ENCODE measurements at places on chromosomes 11 and 22.

DNA sequence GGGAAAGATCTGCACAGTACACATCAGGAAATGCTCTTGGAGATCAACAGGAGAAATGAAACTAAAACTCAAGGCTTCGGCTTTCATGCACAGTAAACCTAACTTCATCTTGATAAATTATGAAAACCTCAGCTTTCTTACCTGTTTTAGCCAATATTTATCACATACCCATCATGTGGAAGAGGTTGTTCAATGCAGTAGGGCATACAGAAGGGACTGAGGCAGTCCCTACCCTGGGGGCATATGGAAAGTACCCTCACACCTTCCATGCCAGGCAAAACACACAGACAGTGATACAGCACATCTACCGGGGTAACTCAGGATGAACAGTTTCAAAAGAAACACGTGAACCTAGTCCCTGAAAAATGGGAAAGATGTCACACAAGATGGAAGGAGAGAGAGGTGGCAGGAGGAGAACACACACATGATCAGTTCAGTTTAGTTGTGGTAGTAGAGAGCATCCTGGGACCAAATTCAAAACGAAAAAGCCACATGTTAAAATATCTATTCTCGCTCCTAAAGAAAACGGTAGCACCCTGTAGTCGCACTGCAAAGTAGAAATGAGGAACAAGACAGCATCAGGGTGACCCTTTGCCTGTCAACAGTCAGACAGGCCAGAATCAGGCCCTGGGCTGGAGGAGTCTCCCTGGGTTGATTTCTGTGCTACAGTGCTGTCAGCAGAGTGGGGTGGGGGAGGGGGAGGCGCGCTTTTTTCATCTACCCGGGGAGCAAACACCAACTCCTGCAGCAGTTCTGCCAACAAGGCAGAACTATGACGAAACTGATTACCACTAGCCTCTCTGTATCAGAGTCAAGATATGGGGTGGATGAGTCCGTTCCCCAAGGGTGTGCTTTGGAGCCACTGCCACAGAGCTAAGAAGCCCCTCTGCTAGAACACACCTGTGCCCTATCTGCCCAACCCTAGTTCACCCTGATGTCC lies 1.3 kb downstream of the HIRA start:
- DNase-seq, result no peak

- no peak for DNase-seq
Measured at GRCh38 chr22:42961810-42962209, 53.1 kb downstream of the PACSIN2 start.

GRCh38 chr22:50418624-50419023 lies 56.2 kb downstream of the SBF1 start:
- DNase-seq, result no peak

DNA sequence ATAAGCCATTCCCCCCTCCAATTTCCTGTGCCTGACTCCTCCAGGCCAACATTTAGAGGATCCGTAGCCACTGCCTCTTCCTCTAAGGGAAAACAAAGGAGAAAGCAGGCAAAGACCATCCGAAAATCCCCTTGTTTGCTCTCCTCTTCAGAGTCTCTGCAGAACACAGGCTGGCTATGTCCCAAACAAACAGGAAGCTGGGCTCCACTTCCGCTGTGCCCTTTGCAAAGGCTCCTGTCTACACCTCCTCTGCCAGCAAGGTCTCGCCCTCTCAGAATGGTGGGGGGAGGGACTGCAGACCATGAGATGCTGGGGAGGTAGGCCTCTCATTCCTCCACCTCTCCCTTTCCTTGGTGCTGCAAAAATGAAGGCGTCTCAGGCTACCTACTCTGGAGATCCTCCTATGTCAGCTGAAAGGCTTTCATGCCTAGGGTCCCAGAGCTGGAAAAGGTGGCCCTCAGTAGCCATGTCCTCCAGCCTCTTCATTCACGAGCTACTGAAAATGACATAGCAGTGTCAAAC lies 596.2 kb downstream of the BUD13 start:
- no peak for DNase-seq

DNA sequence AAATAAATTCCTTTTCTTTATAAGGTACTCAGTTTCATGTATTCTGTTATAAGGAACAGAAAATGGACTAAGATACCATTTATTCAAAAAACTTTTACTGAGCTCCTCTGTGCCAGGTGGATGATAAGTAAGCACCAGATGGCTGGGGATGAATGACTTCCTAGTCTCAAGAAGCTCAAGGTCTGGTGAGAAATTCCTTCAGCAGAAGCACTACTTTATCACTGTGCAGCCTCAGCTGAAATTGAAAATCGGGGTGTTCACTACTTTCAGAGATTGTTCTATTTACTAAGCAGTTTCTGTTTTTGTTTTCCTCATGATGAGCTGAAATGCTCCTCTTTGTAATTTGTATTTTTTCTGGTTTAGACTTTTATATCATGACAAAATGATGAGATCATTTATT lies 7.8 kb downstream of the LDHAL6A start:
- no peak for DNase-seq

GRCh38 chr22:27205492-27206373 lies 548.3 kb downstream of the MIAT start:
- no peak for DNase-seq

DNA sequence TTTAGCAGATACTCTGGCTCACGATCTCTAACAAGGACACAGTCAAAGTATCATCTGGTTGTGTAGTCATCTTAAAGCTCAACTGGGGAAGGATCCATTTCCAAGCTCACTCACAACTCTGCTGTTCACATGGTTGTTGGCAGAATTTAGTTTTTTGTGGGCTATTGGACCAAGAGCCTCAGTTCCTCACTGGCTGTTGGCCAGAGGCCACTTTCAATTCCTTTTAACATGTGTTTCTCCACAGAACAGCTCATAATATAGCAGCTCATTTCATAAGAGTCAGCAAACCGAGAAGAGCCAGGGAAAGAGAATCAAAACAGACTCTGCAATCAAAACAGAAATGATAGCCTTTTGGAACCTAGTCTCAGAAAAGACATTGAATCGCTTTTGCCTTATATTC lies 22.6 kb downstream of the IZUMO1R start:
- DNase-seq, result no peak

DNA sequence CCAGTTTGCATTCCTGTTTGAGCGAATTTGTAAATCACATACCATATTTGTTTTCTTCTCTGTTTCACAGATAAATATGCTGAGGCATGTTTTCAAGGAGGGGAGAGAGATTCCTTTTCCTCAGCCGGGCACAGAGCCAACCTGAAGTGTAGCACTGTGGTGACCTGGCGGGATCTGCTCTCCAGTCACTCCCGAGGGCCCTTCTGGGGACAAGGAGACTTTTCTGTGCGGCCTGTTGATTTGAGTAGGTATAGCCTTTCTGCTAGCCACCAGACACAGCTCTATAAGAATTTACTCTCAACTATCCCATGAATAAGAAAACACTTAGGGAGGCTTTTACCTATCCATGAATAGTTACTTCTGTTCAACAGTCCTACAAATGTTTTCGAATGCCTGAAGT lies 63.5 kb upstream of the FDX1 start:
- no peak for DNase-seq

- no peak for DNase-seq
Measured at GRCh38 chr11:16775614-16776283, 37.3 kb downstream of the C11orf58 start.

DNA sequence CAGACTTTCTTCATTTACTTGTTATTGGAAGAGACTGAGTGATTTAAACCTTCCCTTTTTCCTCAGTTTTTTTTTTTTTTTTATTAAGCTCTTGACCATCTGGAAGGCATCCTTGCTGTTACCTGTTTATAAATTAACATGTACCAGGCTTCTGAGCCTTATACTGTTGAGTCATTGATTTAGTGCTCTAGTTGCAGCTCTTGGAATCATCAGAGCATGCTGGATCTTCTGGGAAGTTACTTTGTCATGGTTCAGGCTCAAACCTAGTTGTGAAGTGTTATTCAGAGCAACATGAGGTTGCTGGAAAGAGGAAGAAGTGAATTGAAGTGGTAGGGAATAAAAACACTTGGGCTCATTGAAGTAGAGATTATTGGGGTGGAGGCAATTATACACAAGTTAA lies 6.3 kb downstream of the ZDHHC5 start:
- DNase-seq, result no peak

- no peak for DNase-seq
Measured at GRCh38 chr22:33124471-33124870, 66.3 kb upstream of the SYN3 start.

DNA sequence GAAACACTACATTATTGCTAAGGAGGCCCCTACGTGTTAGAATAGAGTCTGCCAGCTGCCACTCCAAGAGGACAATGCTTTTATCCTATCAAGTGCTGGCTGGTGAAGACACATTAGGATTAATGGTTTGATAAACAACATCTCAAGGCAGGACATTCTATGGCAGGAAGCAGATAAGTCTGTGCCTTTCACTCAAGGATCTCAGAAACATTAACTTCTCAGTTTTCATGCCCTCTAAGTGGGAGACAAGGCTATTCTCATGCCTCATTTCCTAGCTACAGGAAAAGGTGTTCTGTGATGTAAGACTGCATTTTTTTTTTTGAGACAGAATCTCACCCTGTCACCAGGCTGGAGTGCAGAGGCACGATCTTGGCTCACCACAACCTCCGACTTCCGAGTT lies 23.5 kb upstream of the TIMP3 start:
- no peak for DNase-seq

GRCh38 chr11:14374922-14375830 lies 16.2 kb upstream of the RRAS2 start:
- no peak for DNase-seq

GRCh38 chr11:129703846-129704245 lies 111.8 kb upstream of the TMEM45B start:
- DNase-seq, result no peak

DNA sequence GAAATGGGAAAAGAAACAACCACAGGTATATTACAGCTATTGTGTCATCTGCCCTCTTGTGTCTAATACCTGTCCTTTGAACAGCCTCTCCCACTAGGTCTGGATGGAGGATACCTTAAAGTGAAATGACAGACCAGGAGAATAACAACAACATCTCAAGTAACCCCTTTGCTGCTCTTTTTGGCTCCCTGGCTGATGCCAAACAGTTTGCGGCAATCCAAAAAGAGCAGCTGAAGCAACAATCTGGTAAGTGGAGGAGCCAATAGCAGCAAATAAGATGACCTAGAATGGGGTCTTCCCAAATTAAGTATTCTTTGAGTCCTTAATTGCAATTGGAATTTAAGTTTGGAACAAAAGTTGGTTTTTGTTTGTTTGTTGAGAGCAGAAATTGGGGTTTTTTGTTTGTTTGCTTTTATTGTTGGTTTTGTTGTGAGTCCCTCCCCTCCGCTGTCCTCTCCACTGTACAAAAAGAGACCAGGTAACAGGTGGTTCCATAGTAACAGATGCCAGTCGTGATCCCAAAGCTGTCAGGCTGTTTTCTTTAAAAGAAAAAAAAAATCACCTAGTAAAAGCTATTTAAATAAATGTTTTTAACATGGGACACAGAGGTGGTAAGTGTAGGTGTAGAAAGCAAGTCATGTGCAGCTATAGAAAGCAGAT lies 5.7 kb downstream of the UBE4A start:
- DNase-seq, result no peak

DNA sequence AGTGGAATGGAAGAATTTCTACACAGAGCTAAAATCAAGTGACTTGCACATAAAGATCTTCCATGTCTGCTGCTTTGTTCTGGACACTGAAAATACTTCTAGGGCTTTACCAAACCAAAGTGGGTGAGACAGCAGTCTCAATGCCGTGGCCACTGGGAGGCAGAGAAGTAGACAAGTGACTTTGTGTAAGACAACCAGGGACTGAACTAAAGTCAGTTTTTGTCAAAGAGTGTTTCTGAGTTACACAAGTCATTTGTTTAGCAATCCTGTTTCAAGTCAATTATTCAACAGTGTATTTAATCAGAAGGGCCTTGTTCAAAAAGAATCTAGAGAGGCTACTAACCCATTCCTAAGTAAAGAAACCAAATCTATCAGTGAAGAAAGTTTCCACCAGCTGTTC lies 46.6 kb downstream of the TCP11L1 start:
- no peak for DNase-seq

DNA sequence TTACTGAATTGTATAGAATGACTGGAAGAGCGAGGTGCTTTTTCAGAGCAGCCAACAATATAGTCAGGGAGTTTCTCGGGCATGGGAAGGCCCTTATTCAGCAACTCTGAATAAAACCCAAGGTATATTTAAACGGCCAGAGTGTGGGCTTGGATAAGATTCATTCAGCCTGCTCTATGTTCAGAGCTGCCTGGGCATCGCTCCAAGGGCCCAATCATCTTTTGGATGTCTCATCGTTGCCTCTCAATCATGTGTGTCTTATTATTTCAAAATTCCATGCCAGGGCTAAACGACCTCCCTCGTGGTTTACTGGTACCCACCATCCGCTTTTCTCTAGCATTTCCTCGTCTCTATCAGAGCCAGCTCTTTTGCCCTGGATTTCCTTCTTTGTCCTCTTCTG lies 19.5 kb upstream of the NTM start:
- DNase-seq, result no peak

GRCh38 chr11:70688142-70688541 lies 289.8 kb downstream of the CTTN start:
- no peak for DNase-seq

- DNase-seq, result peak; percentile 64
Measured at GRCh38 chr11:6353367-6353987, 33.2 kb upstream of the CAVIN3 start.

DNA sequence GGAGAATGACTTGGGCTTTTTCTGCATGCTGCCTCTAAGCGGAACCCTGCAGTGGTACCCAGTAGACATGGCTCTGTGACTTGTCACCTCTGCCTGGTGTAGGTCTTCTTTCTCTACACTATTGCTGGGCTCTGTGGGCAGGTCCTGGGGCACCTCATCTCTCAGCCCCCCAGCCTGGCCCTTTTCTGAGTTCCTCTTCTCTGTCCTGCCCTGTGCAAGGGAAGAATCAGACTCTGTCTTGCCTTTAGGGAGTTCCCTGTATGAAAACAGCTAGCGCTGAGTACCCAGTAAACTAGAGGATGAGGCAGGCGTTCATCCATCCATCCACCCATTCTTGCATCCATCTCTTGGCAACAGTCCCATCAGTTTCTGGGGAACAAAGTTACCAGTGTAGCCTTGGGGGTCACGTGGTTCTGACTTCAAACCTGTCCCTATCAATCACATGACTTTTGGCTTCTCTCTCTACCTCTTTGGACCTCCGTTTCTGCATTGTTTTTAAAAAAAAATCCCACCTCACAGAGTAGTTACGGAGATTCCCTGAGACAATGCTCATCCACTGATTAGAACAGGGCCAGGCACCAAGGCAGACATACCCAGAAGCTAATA lies 86.4 kb upstream of the WNT11 start:
- DNase-seq, result no peak

GRCh38 chr11:1772270-1773130 lies 8.8 kb upstream of the CTSD start:
- no peak for DNase-seq

- no peak for DNase-seq
Measured at GRCh38 chr11:121553389-121553788, 100.6 kb upstream of the SORL1-AS1 start.

- DNase-seq, result no peak
Measured at GRCh38 chr22:25806579-25806978, 64.6 kb downstream of the MYO18B start.

DNA sequence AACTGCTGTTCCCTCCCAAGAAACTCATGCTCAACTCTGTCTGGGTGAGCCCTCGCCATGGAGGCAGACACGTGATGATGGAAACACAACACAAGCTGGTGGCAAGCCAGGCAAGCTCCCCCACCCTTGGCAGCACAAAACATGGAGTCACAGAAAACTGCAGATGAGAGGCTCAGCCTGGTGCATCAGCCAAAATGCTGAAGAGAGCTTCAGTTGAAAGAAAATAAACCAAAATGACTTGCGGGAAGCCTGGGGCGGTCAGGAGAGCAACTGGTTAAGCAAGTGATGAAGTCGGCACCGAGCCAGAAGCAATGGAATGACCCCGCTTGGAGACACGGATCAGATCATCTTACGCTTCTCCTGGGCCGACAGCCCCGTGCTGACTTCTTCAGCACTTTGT lies 68.3 kb downstream of the C11orf58 start:
- DNase-seq, result no peak

Measured in NCI-H526 treated with DMSO at 0.1 percent for 48 hours (cell line).